CD4-positive, alpha-beta T cell treated with Interleukin-4 for 4 hours (primary cell): ENCODE measurements at places on chromosomes 4 and X.

DNA sequence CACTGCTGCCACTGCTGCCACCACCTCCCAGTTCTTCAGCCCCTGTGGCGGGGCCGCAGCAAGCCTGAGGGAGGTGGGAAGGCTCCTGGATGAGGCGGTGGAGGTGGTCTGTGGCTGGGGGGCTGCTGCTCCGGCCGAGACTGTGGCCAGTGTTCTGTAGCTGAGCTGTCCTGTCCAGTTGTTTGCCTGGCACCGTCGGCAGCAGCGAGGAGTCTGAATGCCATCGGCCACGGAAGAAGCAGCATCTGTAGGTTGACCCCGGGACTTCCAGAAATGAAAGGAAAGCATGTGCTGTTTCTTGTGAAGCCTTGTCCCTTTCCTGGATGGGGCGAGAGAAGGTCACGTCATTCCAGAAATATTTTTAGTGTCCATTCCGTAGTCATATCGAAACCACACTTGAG lies 3.3 kb downstream of the C4orf54 start:
- no peak for DNase-seq

- DNase-seq: no peak
These were observed 38.8 kb downstream of the SEPTIN6 start for GRCh38 chrX:119654112-119654531.

GRCh38 chr4:160716551-160716950 lies 1447.2 kb downstream of the FSTL5 start:
- DNase-seq: no peak

- no peak for DNase-seq
These were observed 7.2 kb upstream of the PUDP start for GRCh38 chrX:7155163-7155562.

- DNase-seq: no peak
These were observed 265.3 kb upstream of the GK2 start for GRCh38 chr4:79673377-79673776.

GRCh38 chr4:65580551-65580950 lies 89.7 kb downstream of the EPHA5 start:
- DNase-seq: no peak

DNA sequence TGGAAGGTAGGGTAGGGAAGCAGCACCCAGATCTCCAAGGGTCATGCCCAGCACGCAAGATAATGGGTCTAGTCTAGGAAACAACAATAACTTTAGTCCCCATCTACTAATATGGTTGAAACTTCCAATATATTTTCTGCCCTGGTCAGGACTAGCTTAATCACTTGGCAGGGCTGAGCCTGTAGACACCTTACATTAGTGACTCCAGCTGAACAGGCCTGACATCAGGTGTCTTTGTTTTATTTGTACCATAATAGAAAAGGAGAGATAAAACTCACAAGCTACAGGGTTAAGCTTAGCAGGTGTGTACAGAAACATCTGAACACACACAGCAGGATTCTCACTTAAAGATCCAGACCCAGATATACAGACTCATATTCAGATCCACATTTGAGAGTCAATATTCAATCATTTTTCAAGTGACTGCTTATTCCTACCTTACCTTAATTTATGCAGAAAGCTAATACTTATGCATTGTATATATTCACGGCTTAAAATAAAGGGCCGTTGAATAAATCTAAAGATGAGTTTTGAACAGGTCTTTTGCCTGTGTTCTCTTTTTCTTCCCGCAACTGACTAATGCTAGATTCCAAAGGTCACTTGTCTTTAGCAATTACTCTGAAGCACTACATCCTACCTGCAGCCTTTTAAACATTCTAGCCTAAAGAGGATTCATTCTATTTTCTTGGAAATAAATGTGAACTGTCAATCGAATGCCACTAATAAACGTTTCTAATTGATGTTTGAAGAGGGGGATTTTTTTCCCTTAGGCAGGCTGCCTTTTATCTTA lies 745.3 kb downstream of the RPA4 start:
- DNase-seq: no peak

GRCh38 chr4:152947311-152947710 lies 11.2 kb downstream of the FHDC1 start:
- no peak for DNase-seq

DNA sequence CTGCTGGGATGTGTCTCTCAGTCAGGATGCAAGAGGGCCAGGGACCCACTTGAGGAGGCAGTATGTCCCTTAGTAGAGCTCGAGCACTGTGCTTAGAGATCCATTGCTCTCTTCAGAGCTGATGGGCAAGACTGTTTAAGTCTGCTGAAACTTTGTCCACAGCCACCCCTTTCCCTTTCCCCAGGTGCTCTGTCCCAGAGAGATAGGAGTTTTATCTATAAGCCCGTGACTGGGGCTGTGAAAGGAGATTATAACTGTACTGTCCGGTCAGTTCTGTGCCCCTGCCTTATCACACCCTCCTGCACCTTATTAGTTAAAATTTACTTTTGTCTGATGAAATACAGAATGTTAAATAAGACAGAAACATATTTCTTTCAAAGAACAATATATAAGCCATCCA lies 378.4 kb downstream of the PABPC4L start:
- no peak for DNase-seq

- DNase-seq: no peak
These were observed 17.6 kb downstream of the SLIT2 start for GRCh38 chr4:20269320-20269719.

- no peak for DNase-seq
These were observed 312.4 kb downstream of the DHRSX start for GRCh38 chrX:2188330-2188792.

- no peak for DNase-seq
These were observed 9.4 kb downstream of the ATRX start for GRCh38 chrX:77776659-77777058.

DNA sequence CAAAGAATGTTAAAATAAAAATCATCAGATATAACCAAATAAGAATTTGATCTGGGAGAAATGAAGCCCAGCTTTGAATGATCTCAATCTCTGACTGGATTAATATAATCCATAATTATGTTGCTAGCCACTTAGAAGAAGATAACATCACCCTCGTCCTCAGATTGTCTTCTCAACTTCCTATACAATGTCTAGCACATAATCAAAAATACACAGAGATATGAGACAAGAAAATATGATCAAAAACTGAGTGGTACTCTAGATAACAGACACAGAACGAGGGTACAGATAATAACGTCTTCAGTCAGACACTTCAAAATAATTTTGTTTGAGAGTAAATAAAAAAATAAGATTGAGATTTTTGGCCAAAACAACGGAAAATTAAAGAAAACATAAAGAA lies 47.1 kb downstream of the EVC2 start:
- no peak for DNase-seq

DNA sequence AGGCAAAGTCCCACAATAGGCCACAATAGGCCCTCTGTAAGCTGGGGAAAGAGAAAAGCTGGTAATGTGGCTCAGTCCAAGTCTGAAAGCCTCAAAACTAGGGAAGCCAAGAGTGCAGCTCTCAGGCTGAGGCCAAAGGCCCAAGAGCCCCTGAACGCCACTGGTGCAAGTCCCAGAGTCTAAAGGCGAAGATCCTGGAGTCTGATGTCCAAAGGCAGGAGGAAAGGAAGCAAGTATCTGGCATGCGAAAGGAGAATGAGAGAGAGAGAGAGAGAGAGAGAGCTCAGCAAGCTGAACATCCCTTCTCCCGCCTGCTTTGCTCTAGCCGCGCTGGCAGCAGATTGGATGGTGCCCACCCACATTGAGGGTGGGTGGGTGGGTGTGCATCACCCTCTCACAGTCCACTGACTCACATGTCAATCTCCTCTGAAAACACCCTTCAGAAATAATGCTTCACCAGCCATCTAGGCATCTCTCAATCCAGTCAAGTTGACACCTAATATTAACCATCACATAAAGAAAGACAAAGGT lies 30.9 kb upstream of the ELF2 start:
- DNase-seq: no peak

DNA sequence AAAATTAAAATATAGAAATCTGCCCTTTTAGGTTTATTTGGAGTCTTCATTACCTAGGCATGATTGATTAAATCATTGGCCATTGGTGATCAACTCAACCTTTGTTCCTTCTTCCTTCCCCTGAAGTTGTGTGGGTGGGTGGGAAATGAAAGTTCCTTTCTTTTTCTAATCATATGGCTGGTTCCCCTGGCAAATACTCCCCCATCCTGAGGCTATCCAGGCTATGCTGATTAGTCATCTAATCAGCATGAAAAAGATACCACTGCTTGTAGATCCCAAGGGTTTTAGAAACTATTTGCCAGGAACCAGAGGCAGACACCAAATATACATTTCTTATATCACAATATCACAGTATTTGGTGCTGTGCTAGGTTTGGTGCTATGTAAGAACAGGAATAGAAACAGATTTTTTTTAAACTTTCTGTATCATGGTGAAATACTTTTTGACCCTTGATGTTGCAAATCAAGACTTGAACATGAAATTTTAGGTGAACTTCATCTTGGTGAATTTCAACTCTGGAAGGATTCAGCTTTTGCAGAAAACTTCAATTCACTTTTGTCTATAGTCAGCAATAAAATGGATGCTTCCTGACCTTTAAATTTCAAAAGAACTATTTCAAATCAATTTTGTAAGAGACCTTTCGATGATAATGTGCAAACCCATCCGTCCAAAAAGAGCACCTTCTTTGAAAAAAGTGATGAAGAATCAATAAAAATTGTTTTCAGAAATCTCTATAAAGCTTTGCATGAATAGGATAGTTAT lies 71.1 kb downstream of the CCSER1 start:
- DNase-seq: no peak

- no peak for DNase-seq
These were observed 41.3 kb downstream of the WDR1 start for GRCh38 chr4:10075158-10075863.

DNA sequence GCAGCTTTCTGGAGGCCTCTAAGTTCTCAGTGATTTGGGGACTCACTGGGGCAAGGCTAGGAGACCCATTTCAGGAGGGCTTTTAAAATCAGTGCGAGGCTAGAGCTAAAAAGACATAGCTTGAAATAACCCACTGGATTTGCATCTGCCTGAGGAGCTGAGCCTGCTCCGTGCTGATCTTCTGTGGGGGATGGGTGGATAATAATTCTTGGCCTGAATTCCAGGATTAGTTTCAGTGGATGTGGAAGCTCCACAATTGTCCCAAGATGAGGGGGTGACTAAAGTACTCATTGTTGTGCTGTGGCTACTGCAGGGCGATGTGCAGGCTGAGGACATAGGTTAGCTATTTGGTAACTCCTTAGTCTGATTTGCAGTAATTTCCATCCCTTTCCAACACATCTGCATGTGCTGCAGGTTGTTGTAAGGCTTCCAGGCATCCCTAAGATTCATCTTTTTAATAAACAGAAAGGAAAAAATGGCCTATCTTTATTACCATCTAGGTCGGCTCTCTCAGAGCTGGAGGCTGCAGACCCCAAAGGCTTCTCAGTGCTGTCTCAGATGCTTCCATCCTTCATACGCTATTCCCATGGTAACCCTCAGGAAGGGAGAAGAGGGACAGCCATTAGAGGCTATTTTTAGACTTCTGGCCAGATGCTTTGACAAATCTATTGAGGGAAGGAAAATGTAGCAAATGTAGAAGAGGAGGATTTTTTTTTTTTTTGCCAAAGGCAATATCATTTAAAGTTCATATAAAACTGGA lies 63.4 kb downstream of the GRXCR1 start:
- DNase-seq: no peak

GRCh38 chrX:13167481-13168231 lies 123.2 kb upstream of the FAM9C start:
- peak; percentile 15 for DNase-seq

GRCh38 chr4:2332201-2332975 lies 70.5 kb upstream of the MXD4 start:
- no peak for DNase-seq

DNA sequence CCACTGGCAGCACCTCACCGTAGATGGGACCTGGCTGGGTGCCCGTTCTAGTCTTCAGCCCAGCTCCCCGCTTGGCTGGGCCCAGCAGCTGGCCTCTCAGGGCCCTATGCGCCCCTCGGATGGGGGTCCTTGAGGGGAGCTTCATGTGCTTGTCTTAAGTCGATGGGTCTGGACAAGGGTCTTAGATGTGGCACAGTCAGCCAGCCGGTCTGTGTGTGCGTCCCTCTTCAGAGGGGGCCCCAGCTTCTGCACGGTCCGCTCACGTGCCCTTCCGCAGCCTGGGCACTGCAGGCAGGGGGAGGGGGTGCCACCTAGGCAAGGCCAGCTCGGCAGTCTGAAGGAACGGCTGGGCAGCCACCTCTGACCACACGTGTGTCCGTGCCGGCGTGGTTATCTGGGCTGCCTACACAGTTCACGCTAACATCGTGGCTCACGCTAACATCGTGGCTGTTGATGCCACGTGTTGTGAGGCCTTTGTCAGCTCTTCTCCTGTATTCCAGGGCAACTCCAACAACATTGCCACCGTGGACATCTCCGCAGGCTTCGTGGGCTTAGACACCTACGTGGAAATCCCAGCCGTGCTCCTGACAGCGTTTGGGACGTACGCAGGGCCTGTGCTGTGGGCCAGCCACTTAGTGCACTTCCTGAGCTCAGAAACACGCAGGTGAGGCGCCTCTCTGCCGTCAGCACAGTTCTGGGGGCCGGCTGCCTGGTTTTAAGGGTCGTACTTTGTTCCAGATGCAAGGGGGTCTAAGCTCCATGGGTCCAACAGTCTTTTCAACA lies 34.5 kb downstream of the PIGG start:
- no peak for DNase-seq

- DNase-seq: no peak
These were observed 3.2 kb upstream of the FGF2 start for GRCh38 chr4:122823476-122823875.
